ENCODE measurements at places on chromosomes 5 and 9. TPM values are rescaled to one million over a fixed set of nuclear protein-coding genes. Genes with fewer than 3 reads are reported as not detected.

The PDLIM7 gene
- total RNA-seq = 83.9 TPM

The SOX30 gene
- not detected for total RNA-seq

The SCGB3A2 gene
- not detected for total RNA-seq

The LAMC3 gene
- 2.2 TPM for total RNA-seq

The PCDHA3 gene
- 0.71 TPM for total RNA-seq

The TRIM23 gene
- 6.2 TPM for total RNA-seq

Measured in A549 treated with Mapracorat at 1 μM for 4 hours (cell line).